Stimulated activated CD4-positive, alpha-beta T cell treated with anti-CD3 and anti-CD28 coated beads, Interleukin-2, amount 100 ng/mL, for 24 hours (primary cell): ENCODE measurements at places on chromosomes 6 and 20.

- DNase-seq: no peak
Measured at GRCh38 chr6:22081709-22082108, 215.1 kb downstream of the PRL start.

GRCh38 chr20:39042279-39043150, 80.4 kb downstream of the DHX35 start:
- DNase-seq: no peak

DNA sequence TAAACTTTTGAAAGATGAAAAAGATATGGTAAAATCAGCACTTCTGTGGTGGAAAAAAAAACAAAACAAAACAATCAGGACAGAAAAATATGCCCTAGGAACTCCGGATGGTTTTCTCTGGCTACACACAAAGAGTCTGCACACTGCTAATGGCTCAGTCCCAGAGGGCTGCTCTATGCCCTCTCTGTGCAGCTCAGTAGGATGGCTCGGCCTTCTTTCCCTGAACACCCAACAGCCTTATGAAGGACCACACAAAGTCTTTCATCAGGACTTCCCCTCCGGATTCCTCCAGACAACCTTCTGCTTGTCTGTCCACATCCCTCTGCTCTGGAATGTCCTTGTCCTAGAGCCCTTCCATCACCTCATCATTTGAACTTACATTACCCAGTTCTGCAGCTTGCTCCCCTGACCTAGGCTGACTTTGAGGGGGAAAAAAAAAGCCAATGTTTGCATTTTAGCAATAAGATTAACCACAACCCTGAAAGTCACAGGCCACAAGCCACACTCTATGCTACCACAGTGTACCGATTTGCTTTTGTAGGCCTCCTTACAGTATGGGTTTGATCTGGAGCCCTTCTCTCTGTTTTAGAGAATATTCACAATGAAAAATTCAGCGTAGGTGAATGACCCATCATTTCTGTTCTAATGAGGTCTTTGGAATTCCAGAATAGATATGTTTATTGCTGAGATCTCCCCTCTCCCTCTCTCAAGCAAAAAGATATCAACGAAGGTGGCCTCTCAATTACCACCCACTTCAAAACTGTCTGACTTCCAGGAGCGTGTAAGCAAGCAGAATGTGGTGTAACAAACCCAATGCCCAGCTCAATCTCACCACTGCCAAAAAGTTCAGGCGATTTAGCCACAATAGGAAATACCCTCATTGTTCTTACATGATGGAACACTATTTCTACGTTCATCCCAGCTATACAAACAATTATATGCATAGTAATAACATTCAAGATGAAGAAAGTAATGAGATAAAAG, 164.0 kb downstream of the GMDS start:
- DNase-seq: no peak

DNA sequence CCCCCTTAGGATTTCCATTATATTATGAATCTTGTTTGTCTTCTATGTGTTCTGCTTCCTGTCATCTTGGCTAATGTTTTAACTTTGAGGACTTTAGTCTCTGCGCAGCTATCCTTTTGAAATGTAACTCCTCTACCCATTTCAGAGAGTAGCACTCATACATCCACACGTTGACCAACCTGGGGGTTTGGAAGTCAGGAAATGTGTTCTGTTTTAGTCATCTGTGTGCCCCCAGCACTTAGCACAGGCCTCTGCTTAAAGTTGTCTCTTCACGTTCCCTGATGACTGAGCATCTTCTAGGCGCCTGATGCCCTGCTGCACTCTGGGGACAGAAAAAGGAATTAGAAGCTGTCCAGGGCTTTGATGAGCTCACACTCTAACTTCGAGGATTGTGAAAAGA, 47.9 kb downstream of the HMGN3 start:
- DNase-seq: no peak

DNA sequence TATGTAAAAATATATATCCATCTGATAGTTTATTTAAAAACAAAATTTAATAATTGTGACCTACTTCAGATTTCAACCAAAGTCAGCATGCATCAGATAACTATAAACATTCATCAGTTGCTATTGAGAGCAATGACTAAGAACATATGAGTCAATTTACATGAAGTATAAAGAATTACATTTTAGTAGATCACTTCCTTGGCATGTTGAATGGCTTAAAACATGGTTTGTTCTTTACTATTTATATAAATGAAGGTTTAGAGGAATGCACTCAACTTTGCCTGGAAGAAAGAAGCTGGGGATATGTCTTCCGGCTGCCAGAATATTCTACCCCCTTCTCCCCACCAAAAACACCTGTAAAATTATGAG, 6.4 kb upstream of the FAM217A start:
- DNase-seq: no peak

GRCh38 chr6:29483186-29483585, 4.6 kb downstream of the MAS1L start:
- no peak for DNase-seq

DNA sequence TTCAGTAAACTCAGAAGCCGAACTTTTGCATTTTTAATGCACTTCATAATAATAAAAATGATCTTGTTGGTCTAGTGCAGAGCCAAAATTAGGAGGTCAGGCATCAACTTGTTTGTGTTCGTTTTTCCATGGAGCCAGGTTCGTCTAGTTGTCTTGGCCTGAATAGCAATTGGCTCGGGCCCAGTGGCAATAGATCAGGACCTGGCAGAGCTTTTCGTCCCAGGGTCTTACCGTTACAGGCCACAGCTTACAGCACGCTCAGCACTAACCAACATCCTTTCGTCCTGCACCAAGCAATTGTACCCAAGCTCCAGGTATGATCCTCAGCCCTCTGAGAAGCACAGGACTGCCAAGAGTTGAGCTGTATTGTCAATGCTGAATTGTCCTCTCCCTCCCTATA, 240.5 kb upstream of the PLN start:
- DNase-seq: no peak

GRCh38 chr6:112254921-112255320, 554 bp upstream of the LAMA4 start:
- no peak for DNase-seq

GRCh38 chr6:69894578-69895347, 28.4 kb downstream of the COL19A1 start:
- no peak for DNase-seq

GRCh38 chr20:56945057-56945456, 316.0 kb downstream of the TFAP2C start:
- no peak for DNase-seq

DNA sequence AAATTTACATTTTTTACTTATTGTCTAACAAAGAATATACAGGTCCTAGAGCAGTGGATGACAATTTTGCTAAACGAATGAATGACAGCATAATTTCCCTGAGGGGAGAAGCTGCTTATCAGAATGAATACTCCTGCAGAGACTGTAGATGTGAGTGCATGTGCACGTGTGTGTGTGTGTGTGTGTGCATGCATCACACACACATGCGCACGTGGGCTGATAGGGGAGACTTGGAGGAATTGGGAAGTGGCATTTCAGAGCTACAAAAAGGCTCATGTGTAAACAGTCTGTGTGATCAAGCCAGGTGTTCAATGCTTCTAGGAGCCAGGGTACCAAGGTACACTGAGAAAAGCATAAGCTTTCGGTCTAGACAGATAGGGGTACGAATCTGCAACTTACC, 93.5 kb upstream of the SASH1 start:
- no peak for DNase-seq

- no peak for DNase-seq
Measured at GRCh38 chr6:15308435-15309213, 62.8 kb downstream of the JARID2 start.

DNA sequence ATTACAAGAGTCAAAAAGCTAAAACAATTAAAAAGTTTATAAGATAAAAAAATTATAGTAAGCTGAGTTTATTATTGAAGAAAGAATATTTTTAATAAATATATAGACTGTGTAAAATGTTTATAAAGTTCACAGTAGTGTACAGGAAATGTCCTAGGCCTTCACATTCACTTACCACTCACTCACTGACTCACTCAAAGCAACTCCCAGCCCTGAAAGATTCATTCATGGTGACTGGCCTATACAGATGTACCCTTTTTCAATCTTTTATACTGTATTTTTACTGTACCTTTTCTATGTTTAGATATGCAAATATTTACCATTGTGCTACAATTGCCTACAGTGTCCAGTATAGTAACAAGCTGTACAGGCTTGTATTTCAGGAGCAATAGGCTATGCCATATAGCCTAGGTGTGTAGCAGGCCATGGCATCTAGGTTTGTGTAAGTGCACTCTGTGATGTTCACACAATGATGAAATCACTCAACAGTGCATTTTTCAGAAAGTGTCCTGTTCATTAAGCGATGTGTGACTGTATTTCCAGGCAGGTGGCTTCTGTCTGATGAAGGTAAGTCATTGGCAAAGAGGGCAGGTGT, 130.2 kb downstream of the BTBD3 start:
- no peak for DNase-seq

DNA sequence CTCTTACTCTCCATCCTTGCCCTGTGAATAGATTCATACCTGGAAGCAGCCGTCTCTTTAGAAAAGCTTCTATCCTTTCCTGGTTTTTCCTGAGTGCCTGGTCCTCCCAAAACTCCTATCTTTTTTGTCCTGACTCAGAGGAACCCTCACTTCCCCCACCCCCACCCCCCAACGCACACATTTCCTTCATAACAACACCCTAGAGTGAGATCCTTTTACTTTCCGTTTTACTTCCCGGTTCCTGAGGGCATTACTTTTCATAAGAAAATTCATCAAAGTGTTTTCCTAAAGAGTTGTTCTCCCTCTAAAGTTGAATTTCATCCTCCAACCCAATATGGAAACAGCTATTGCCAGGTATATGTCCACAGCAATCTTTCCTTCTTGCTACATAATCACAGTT, 327.0 kb downstream of the NRN1 start:
- DNase-seq: no peak

DNA sequence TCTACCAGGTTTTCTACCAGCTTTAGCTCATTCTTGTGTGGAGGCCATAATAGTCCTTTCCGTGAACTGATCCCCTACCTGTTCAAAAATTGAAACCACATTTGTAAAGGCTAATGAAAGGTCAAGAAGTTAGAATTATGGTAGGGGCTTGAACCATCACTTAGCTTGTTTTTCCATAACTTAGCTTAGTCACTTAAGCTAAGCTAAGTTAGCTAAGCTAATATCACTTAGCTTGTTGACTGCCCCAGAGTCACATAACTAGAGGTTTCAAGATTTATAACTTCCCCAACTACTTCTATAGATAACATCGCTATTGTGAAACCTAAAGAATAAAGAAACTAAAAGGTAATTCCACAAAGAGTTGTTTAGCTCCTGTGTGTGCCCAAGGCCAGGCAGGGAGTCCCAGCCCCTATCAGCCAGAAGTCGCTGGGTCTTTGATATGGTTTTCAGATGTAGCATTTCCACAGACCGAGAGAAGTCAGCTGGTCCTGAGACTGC, 131.8 kb downstream of the VEGFA start:
- DNase-seq: no peak

DNA sequence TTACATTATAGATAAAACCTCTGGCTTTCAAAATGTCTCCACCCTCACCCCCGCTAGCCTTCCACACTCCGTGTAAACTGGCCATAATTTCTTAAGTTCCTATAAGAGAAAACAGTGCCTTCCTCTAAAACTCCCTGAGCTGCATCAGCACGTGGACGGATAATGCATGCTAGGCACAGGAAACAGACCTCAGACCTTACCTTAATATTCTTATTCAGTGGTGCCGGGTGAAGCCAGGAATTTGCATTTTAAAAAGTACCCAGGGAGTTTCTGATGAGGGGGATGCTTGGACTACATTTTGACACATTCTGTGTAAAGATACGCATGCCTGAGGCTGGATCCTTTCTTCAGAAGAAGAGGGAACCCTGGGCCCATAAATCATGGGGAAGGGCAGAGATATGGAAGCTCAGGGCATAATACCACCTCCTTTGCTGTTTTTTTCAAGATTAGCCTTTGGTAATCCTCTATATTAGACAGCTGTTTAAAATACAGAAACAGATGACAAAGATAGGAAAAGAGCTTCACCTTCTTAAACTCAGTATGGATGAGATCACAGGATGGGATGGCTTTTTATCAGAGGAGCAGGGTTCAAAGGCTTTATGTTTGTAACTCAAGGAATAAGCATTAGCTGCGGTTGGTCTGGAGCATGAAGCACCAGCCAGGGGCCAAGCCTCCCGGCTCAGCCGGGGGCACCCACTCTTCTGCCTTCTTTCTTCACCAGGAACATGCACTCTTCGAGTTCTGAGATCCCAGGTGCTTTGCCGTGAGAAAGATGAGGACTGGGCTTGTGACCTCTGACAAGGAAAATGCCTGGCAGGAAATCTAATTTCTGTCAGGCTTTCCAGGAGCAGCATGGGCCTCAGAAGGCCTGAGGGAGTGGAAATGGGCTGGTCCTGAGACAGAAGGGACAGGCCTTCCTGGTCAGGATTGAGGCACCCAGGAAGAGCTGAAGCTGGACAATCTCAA, 218.1 kb upstream of the SOX4 start:
- no peak for DNase-seq

DNA sequence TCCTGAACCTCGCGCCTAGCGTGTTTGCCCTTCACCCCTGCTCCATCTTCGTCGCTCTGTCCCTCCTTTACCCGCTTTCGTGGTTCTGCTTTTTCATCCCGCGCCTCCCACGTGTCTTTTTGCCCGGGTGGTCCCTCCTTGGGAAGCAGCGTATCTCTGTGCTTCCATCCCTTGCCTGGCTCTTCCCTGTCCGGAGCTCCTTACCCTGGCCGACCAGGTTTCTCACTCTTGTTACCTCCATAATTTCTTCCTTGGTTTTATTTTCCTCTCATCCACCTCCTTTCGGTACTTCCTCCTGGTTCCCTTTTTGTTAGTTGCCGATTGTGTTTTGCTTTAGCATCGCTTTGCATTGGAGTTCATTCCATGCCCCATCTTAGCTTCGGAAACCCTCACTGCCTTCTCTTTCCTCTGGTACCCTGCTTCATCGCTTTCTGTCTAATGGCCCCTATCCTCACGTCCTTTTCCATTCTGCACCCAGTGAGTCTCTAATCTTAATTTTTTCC, 735 bp downstream of the FAM135A start:
- DNase-seq: no peak

- DNase-seq: peak; percentile 37
Measured at GRCh38 chr6:13725570-13725969, 13.9 kb upstream of the RANBP9 start.

GRCh38 chr6:124373386-124373785, 569.7 kb downstream of the NKAIN2 start:
- DNase-seq: no peak

GRCh38 chr6:135117413-135117968, 62.9 kb upstream of the HBS1L start:
- no peak for DNase-seq
